ENCODE measurements at places on chromosomes 3 and 15. TPM values are rescaled to one million over a fixed set of nuclear protein-coding genes. Genes with fewer than 3 reads are reported as not detected.

The CHRD gene
- total RNA-seq, result 31.3 TPM

The ZMYND10 gene
- total RNA-seq, result 0.89 TPM

The TMEM158 gene
- 2.4 TPM for total RNA-seq

The LRTM1 gene
- total RNA-seq, result 7.4 TPM

The GOLGA6L7 gene
- not detected for total RNA-seq

The PIGZ gene
- 1.8 TPM for total RNA-seq

The MYZAP gene
- total RNA-seq, result 8.3 TPM

The RETNLB gene
- total RNA-seq, result not detected

The RAB8B gene
- 52.0 TPM for total RNA-seq

The ATP10A gene
- 11.7 TPM for total RNA-seq

The CCDC50 gene
- 42.9 TPM for total RNA-seq

The SH3GL3 gene
- total RNA-seq, result 9.5 TPM

The WDR76 gene
- total RNA-seq, result 8.7 TPM

The RBP2 gene
- total RNA-seq, result not detected

The DPH3 gene
- 9.7 TPM for total RNA-seq

The ZNF445 gene
- 14.9 TPM for total RNA-seq

The MAP2K1 gene
- total RNA-seq, result 23.8 TPM

The NT5DC2 gene
- 32.7 TPM for total RNA-seq

The FBXO40 gene
- 0.59 TPM for total RNA-seq

The TNIK gene
- 5.7 TPM for total RNA-seq

The CAMK2N2 gene
- not detected for total RNA-seq

The AADACL2 gene
- 21.6 TPM for total RNA-seq

The TTC21A gene
- 4.3 TPM for total RNA-seq

The SNAP23 gene
- 58.8 TPM for total RNA-seq

The TRIM69 gene
- 11.9 TPM for total RNA-seq

The FBXW12 gene
- not detected for total RNA-seq

The RLBP1 gene
- total RNA-seq, result not detected

The TF gene
- total RNA-seq, result 43.0 TPM

Data from skin of body (tissue), 3 donors.